T1000 (cell line): ENCODE measurements at places on chromosomes 6 and 20.

DNA sequence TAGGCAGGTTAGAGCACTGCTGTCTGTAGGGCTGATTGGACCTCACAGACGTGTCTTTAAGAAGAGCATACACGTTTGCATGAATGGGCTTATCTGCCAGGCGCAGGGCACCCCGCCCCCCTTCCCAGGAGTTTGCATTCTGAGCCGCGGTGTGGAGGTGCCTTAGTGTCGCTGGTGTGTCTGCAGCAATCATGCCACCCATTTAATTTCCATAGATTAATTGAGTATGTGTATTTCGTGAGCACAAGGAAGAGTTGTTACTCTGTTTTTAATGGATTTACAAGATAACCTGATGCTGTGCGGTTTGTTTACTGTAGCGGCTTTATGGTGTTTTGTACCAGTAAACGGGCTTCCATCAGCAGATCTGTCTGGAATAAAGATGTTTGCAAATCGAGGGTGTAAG is 107.7 kb downstream of the ZDHHC14 start:
- DNase-seq = no peak

GRCh38 chr20:50911716-50912115 is 19.5 kb downstream of the ADNP start:
- no peak for DNase-seq

DNA sequence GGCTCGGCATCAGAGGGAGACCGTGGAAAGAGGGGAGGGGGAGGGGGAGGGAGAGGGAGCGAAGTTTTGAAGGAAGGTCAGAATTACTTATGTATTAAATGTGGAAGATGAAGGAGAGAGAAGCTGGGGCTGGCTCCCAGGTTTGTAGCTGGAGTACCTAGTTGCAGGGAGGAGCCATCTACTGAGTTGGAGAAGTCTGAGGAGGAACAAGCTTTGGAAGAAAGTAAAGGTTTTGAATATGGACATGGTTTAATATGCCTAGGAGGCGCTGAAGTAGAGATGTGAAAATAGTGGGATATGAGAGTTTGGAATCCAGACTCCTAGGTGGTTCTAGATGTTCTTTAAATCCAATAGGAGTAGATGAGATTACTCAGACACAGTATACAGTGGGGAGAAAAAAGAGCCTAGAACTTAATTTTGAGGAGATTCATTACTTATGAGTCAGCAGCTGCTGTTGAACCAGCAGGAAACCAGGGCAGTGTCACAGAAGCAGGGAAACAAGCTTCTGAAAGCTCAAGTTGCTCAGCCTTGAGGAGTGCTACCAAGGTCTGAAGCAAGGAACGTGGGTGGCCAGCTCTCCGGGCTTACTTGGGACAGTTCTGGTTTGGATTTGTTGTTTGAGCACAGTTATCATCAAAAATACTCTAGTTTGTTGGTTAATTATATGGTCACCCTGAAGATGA is 149.3 kb downstream of the UTRN start:
- DNase-seq = no peak

GRCh38 chr6:89731924-89732567 is 87.5 kb downstream of the MDN1 start:
- DNase-seq = no peak

DNA sequence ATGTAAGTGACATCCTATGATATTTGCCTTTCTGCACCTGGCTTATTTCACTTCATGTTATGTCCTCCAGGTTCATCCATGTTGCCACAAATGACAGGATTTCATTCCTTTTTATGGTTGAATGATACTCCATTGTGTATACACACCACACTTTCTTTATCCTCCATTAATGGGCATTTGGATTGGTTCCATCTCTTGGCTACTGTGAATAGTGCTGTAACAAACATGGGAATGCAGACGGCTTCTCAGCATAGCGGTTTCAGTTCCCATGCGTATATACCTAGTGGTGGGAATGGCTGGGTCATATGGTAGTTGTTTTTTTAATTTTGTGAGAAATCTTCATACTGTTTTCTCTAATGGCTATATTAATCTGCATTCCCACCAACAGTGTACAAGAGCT is 14.8 kb downstream of the MTHFD1L start:
- DNase-seq = no peak

DNA sequence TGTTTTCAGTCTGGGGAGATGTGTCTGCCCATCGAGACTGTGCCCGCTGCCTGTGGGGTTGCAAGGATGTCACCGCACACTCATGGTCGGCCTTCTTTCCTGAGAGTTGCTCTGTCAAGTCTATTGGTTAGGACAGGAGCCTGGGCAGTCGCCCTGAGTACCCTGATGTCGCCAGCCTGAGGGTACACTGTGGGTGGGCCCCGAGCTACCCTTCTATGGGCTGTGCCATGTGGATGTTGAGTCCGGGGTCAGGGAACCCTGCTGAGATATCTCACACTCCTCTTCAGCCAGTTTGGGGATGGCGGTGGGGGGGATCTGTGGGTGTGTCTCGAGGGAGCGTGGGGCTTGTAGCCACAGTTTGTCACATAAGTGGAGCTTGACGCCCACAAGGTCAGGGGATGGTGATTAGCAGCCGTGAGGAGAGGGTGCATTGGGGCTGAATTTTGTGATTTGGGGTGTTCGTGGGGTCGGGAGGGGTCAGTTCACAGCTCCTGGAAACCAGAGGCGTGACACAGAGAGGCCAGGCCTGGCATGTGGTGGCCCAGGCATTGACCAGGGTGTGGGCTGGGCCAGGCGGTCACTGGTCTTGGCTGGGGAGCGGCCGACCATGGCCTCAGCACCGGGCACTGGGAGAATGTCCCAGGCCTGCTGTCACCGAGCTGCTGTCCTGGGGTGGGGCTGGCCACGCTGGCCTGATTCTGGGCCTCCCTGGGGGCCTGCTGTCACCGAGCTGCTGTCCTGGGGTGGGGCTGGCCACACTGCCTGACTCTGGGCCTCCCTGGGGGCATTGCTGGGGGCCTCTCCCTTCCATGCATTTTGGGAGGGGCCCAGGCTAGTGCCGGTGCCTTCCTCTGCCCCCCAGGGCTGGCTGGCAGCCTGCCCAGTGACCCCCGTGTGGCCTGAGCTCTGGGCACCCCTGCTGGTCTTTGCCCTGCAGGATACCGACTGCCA is 1.6 kb upstream of the NPBWR2 start:
- DNase-seq = no peak

GRCh38 chr6:71347119-71347518 is 58.5 kb downstream of the OGFRL1 start:
- no peak for DNase-seq

DNA sequence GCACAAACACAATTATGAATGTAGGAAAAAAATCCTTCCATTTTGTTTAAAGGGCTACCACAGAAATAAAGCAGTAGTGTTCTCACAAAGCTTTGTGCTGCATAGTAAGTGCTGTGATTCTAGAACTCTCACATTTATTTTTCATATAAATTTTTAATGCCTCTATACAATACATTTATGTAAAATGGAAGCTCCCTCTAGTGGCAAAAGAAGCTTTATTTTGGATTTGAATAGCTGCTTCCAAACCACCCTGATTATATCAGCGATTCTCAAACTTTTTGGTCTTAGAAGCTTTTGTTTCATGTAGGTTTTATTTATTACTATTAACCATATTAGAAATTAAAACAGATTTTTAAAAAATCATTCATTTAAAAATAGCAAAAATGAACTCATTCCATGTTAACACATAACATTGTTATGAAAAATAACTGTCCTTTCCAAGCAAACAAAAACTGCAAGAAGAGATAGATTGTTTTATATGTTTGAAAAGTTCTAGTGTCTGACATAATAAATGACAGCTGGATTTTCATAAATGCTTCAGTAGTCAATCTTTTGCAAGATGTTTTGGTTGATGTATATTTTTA is 38.4 kb downstream of the HS3ST5 start:
- no peak for DNase-seq

DNA sequence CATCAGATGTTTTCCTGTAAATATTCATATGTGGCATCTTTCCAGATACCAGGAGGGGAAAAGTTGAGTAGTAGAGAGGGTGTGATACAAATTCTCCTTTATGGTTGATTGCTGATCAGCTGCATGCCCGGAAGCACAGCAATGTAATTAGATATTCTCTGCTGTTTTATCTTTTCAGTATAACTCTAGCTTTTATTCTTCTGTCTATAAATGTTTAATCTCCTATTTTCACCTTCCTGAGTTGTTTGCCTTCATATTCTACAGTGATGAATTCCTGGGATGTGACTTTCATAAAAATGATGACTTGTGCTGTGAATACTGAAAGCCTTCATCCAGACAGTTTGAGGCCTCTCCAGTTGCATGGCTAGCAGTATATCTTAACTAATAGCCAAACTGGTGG is 53.7 kb downstream of the SH3BGRL2 start:
- no peak for DNase-seq

DNA sequence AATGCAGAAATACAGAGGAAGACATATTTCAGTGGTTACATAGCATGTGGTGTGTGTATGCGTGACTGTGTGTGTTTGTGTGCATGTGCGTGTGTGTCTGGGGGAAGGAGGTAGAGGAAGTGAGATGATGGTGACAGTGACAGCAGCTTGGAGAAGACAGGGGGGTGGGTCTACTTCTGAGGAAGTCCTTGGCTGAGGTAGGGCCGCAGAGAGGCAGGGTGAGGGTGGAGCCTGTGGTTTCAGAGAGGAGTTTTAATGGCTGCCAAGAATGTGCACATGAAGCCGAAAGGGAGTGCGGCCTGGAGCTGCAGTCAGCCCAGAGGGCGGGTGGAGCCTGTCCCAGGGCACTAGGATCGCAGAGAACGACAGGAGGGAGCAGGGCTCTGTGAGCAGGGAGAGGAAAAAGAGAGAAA is 22.7 kb upstream of the RNF24 start:
- no peak for DNase-seq

GRCh38 chr20:44433751-44434538 is 41.7 kb upstream of the TTPAL start:
- no peak for DNase-seq

- DNase-seq = no peak
These were observed 4.8 kb upstream of the SDCBP2 start for GRCh38 chr20:1333462-1334369.

DNA sequence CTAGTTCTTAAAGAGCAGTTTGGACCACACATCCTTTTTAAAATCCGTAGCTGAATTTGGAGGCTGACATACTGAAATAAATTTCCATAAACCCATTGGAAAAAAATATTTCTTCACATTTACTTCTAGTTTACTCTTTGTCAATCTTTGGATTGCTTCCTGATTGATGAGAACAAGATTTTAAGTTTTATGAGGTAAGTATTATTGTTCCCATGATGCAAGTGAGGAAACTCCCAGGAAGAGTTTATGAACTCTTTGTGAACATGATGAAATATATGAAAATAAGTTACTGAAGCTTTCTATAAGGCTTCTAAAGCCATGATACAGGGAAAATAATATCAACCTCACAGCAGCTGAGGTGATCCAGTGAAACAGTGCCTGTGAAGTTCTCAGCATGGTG is 320.0 kb downstream of the GJA1 start:
- no peak for DNase-seq

DNA sequence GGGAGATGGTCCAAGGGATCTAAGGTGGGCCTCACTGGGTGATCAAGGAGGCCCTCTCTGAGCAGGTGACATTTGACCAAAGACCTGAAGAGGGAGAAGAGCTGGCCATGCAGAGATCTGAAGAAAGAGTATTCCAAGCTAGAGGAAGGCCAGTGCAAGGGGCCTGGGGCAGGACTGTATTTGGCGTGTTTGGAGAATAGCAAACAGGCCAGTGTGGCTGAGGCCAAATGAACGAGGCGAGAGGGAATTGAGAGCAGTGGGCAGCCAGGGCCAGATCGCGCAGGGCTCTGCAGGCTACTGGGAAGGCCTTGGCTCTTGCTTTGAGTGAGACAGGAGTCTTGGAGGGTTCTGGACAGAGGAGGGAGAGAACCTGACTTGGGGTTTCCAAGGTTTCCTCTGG is 9.3 kb downstream of the NOL4L start:
- DNase-seq = no peak

DNA sequence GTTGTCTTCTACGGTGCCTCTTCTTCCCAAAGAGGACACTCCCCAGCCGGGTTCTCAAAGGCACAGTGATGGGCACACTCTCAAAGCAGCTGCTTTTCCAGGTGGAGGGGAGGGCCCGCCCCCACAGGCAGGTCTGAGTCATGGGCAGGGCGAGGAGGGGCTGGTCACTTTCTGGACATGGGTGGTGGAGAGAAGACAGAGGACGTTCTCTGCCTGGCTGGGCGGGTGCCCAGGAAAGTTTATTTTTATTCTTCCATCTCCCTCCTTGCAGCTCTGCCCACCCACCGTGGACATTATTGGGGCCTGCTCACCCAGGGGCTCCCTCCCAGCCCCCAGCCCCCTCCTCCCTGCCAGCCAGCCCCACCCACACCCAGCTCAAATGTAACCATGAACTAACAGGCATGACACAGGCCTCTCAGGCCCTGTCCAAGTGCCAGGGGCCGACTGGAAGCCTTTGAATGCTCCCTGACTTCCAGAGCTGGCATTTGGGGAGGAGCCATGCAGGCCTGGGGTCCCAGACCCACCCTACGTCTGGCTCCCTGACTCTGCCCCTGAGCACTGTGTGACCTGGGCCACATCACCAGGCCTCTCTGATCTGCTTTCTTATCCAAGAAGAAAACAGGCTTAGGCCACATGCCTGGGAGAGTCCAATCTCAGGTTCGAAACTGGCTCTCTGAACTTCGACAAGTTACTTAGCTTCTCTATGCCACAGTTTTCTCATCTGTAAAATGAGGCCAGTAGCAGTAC is 8.0 kb downstream of the TGM2 start:
- DNase-seq = no peak

GRCh38 chr6:106125925-106126435 is 39.8 kb downstream of the PRDM1 start:
- DNase-seq = no peak

GRCh38 chr6:27669295-27669623 is 196.4 kb upstream of the ZNF184 start:
- DNase-seq = no peak

GRCh38 chr20:48148916-48149672 is 363.8 kb upstream of the SULF2 start:
- no peak for DNase-seq

- DNase-seq = no peak
These were observed 28.7 kb upstream of the CLDN20 start for GRCh38 chr6:155235087-155235486.

DNA sequence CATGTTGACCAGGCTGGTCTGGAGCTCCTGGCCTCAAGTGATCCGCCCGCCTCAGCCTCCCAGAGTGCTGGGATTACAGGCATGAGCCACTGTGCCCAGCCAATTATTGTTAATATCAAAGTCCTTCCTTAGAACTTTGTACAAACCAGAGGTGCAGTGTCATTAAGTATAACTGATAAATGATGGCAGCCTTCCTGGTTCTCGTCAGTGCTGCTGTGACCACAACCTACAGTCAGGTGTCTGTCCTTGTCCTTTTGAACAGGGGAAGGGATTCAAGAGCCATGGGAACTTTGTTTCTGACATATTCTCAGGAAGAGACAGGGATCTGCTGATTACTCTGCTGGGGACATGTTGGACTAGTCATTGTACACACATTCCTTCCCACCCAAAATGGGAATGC is 103.2 kb upstream of the TIAM2 start:
- no peak for DNase-seq

GRCh38 chr20:50673466-50674137 is 17.7 kb downstream of the RIPOR3 start:
- no peak for DNase-seq

DNA sequence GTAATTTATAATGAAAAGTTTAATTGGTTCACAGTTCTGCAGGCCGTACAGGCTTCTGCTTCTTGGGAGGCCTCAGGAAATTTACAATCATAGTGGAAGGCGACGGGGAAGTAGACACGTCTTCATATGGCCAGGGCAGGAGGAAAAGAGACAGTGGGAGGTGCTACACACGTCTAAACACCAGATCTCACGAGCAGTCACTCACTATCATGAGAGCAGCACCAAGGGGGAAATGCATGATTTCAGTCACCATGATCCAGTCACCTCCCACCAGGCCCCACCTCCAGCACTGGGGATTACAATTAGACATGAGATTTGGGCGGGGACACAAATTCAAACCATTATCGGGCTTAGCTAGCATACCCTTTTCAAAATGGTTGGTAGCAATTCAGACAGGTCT is 41.2 kb downstream of the EIF2S2 start:
- no peak for DNase-seq
